ENCODE measurements at places on chromosomes 13 and 19.

DNA sequence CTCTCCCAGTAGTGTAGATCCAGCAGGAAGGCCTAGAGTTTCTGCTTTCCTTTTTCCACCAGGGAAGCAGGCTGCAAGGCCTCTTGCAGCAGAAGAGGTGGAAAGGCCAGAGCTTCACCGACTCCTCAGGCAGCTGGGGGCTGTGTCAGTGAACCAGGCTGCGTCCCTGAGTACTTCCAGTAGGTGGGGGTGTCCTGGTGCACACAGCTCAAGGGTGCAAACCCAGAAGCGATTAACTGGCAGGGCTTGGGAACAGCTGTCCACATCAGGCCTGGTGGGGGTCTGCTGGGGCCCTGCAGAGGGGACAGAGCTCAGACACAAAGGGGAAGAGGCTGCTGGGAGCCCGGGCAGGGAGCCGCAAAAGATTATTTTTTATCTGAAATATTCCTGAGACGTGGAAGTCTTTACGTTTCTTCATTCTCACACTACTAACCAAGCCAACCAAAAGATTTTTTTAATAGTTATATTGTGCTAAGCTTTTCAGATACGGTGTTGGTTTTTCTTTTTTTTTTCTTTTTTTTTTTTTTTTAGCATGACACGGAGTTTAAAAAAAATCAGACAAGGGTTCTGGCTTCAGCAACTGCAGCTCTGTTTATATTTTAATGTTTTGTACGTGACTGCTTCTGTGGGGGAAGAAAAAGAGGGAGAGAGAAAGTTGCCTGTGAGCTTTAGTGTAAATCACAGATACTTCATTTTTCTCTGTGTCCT lies 11.0 kb downstream of the TSHZ3 start:
- DNase-seq = no peak

DNA sequence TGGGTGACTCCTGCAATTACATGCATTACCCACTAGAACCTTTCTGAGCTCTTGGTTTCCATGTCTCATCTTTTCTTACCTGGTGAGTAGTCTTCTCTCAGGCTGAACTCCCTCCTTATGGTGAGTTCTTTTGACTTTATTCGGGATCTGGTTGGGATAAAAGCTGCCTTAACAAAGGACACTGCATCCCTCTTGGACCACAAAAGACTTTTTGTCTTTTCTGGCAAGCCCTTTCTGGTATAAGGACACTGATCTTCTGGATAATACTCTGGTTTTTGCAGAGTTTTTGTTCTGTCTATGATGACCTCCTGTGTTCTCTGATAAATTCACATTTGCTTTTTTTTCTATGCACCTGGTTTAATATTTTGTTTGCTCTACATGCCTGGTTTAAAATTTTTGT lies 66.7 kb downstream of the SLITRK1 start:
- no peak for DNase-seq

DNA sequence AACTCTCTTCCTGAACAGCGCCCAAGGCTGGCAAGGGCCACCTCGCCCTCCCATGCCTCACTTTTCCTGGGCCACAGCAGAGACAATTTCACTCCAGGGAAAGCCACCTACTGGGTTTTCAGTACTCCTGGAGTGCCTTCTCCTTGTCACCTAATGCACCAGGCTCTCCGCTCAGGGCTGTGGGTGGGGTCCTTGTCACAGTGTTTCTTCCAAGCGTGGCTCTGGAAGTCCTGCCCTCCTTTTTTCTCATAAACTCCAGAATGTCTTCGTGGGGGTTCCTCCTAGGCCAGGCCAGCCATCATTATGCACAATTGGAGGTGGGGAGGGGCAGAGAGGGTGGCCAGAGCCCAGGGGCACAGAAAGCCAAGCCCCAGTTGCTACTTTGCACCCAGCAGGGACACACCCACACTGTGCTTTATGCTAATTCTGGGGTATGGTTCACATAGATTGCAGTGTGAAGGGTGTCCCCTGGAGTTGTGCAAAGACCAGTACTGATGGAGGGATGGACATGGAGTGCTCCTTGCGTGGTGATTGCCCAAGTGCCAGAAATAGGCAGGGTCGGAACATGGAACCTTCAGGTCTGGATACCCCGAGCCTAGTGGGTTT lies 78.8 kb downstream of the CHST8 start:
- DNase-seq = no peak

DNA sequence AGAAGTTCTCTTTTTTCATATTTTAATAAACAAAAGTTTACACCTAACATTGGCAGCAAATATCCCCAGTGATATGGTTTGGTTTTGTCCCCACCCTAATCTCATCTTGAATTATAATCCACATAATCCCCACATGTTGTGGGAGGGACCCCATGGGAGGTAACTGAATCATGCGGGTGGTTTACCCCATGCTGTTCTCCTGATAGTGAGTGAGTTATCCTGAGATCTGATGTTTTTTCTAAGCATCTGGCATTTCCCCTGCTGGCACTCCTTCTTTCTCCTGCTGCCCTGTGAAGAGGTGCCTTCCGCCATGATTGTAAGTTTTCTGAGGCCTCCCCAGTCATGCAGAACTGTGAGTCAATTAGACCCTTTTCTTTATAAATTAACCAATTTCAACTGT lies 214.7 kb downstream of the SLITRK1 start:
- DNase-seq = no peak

DNA sequence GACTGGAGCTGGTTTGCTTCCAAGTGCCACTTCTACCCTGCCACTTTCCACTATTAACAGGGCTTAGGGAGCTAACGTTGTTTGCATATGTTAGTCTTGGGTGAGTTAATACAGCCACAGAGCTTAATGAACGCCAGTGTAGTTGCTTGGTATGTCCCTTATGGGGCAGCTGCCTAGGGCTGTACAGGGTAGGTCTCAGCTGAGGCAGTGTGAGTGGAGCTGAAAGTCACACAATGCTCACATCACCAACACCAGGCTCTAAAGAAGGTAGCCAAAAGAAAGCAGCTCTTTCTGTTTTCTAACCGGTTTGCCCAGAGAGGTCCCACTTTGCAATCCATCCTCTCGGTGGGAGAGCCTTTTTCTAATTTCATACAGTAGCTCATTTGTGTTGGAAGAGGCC lies 186.2 kb downstream of the RGCC start:
- no peak for DNase-seq

DNA sequence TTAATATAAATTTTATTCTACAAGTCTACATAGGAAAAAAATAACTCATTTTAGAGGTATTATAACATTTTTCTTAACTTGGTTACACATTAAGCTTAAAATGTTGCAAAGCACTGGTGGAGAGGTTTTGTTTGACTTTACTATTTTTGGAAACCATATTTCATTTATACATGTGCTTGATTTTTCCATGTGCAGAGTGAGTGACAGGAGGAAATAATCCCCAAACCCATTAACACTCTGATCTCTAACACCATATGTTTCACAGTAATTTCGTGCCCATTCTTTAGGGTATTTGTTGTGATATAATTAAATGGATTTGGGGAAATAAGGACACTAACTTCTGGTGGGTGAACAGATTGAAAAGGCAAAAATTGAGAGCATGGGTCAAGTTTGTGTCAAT lies 2124.4 kb upstream of the PCDH20 start:
- DNase-seq = no peak

- no peak for DNase-seq
Measured at GRCh38 chr13:48110132-48110868, 15.4 kb upstream of the MED4 start.

DNA sequence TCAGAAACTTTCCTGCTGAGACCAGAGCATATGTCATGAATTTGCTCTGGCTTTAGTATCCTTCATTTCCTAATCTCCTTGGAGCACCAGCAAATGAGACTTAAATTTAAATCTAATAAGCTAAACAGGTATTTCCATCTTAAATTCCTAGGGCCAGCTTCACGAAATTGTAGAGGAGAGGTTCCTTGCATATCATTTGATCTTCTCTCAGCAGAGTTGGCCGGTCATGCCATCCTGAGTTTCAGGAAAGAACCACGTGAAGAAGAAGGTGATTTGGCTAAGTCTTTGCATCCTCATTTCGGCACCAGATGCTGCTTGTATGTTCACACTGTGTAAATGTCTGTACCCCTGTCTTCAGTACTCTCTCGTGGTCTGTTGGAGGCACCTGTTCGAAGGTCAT lies 370.4 kb upstream of the NBEA start:
- no peak for DNase-seq

GRCh38 chr19:19615086-19615485 lies 3.4 kb downstream of the PBX4 start:
- no peak for DNase-seq
